ENCODE measurements at places on chromosomes 4 and X.

GRCh38 chr4:166324321-166324720 is 451.3 kb downstream of the TLL1 start:
- peak; percentile 54 for DNase-seq

DNA sequence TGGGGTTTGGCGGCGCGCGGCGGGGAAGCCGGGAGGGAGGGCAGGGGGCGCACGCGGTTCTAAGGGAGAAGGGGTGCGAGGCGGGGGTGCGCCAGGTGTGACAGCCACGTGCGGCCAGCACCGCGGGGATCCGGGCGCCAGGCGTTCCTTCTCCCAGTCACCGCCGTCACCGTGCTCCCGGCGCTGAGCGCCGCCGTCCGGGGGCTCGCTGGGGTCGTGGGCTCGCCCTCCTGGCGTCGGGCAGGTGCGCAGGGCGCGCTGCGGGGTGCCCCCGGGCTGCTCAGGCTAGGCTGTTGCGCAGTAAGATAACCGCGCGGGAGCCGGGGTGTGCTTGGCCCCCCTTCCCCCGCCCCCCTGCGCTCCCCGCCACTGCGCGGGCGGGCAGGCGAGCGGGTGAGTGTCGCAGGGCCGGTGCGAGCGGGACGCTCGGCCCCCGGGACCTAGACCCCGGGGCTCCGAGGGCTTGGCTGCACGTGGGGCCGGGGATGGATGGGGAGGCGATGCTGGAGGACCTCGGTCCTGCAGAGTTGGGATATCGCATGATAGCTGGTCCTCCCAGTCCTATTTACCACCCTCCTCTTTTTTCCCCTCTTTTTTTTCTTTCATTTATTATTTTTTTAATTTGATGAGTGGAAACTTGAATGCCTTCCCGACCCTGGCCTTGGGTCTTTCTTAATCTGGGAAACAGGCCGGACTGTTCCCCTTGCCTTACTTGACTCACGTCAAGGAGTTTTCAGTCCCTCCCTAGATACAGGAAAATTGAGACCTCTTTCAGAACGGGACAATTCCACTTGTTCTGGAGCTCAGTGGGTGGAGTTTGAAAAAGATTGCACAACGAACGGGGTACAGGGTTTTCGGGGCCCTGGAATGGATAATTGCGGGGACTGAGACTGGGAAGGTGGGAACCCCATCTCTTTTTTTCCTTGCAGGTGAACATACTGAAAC is 797 bp downstream of the TXLNG start:
- DNase-seq, result no peak

DNA sequence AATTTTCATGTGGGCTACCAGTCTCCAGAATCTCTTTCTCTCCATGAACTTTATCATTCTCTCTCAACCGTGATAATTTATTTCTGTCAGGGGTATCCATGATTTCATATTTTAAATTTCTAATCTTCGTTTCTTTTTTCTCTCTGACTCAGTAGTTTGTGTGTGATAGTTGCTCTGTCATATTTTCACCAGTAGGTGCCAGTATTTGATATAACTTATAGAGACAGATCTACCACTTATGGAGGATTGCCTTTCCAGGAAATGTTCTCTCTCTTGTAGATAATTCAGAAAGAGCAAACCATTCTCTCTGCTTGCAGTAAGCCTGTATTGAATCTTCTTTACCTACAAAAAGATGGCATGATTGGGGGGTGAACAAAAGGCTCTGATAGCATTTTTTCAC is 79.3 kb upstream of the DYNLT3 start:
- DNase-seq, result peak; percentile 65

DNA sequence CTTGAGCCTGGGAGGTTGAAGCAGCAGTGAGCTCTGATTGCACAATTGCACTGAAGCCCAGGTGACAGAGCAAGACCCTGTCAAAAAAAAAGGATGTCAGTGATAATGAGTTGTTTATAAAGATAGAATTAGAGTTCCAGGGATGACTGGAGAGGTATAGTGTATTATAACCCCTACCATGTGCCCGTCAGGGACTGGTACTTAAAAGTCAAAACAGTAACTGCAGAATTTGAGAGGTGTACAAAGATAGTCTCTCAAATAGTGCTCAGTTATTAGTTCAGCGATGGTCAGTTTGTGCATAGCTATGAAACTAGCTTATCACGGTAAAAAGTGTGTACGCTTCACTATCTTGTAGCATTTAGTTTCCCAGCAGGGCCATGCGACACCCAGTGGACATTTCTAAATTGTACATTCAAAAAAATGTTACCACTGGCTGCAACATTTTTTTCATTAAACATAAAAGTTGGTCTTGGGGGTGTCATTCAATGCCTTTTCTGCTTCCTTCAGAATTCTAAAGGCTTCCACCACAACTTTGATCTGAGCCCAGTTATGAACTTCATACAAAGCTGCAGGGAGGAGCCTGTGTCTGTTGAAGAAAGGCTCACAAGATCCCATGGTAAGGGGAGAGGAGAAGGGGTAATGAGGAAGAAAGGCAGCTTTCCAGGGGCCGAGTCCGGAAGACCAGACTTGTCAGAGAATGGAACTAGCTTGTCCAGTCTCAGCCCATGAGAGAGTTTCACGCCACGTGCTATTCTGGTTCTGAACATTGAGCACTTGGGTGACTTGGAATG is 9.2 kb upstream of the GYG2 start:
- DNase-seq, result peak; percentile 52

DNA sequence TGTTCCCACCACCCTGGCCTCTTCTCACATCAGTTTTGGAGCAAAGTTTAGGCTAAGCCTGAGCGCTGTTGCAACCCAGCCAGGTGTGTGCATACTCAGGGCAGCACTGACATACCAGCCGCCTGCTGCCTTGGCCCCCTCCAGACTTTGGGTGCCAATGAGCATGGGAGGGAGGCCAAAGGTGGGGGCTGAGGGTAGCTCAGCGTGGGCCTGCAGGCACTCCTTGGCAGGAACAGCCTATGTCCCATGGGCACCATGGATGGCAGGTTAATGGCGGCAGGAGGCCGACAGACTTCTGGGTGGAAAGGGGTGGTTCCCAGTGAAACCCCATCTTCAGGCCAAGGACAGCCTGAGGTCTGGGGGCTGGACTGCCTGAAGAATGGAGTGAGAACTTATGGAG is 462.2 kb downstream of the ADGRL3 start:
- DNase-seq, result no peak

- peak; percentile 82 for DNase-seq
These were observed 14.2 kb upstream of the MID1 start for GRCh38 chrX:10634392-10635161.

Measured in choroid plexus epithelial cell (primary cell).